ENCODE measurements at places on chromosomes 7 and 10.

DNA sequence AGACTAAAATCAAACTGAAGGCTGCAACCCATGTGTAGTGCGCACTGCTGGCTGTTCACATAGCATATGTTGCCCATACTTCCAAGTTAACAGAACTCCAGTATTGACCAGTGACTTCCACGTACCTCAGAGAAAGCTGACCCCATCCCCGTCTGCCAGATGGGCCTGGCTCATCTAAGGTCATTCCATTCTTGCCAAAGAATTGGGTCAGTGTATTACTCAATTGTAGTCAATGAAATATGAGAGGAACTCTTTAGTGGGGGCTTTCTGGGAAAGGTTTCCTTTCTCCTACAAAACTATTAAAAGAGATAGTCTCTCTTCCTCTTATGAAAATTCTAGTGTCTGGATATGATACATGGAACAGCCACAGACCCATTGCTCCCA lies 238.6 kb downstream of the COBL start:
- no peak for DNase-seq

- no peak for DNase-seq
Measured at GRCh38 chr10:129662426-129662825, 195.4 kb downstream of the MGMT start.

DNA sequence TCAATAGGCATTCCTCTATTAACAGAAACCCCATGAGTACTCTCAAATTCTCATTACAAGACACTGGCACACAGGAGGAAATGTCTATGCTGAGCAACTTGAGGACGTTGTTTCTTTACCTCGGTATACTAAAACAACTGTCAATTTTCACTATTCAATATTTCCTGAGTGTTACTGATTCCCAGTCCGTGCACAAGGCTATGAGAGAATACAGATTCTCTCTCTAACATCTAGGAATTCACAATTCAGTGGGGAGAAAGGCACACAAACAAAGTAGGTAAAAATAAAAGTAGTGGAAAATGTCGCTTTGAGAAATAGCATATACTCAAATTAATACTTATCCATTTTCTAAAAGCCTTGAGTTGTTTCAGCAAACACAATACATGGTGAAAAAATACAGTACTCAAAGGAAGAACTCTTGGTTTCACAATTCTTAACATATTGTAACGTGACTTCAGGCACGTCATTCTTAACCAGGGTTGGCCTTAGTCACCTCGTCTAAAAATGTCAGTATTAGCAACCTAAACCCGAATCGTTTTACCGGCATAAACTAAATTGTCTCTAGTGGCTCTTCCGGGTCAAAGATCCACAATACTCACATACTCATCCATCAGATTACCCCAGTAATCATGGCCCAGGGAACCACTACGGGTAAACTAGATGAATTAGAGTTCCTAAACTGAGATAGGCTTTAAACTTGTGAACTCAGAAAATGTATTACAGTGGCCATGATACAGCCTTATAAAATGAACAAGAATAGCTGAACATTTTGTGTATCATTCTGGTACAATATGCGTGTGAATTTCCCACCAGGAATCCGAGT lies 1.5 kb downstream of the IPMK start:
- DNase-seq, result peak; percentile 36

GRCh38 chr7:35252612-35253459 lies 1.1 kb downstream of the TBX20 start:
- no peak for DNase-seq

GRCh38 chr7:88092676-88092999 lies 127.2 kb downstream of the SRI start:
- DNase-seq, result no peak

- DNase-seq, result no peak
Measured at GRCh38 chr10:10961072-10961471, 56.6 kb upstream of the CELF2 start.

GRCh38 chr7:123763191-123763661 lies 14.4 kb upstream of the WASL start:
- DNase-seq, result no peak

DNA sequence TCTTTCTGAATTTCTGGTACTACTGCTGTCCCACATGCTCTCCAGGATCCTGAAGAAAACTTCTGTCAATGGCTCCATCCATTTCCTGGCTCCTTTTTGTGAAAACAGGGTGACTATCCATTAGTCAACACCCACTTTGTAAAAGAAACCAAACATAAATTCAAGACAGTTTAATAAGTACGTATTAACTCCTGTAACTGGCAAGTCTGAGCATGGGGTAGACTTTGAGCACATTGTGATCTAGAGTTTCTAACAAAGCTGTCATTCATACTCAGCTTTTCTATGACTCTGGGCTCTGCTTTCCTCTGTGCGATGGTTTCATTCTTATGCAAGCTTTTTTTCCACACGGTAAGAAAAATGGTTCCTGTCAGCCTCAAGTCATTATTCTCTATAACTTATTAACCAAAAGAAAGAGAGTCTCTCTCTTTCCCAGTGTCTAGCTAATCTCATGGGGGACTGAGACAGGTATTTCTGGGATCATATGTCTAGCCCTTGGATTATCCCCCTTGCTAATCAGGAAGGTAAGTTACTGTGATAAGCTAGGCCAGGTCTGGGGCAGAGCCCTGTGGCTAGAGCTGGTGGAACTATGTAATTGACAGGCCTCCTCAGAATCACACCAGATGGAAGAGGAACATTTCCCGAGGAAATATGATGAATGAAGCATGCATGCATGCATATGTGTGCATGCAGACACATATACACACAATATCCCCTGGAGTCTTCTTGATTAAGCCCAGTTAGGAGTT lies 98.5 kb downstream of the GNAI1 start:
- DNase-seq, result no peak

DNA sequence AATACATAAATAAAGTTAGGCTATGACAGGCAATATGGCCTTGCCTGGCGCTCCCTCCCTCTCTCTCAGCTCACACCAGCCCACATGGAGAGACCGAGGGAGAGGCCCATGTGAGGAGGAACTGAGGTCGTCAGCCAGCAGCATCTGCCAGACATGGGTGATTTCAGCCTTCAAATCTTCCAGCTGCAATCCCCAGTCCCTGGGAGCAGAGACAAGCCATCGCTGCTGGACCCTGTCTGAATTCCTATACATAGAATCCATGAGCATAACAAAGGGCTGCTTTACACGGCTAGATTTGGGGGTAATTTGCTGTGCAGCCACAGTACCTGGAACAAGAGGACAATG lies 35.6 kb downstream of the ANKRD16 start:
- DNase-seq, result no peak

DNA sequence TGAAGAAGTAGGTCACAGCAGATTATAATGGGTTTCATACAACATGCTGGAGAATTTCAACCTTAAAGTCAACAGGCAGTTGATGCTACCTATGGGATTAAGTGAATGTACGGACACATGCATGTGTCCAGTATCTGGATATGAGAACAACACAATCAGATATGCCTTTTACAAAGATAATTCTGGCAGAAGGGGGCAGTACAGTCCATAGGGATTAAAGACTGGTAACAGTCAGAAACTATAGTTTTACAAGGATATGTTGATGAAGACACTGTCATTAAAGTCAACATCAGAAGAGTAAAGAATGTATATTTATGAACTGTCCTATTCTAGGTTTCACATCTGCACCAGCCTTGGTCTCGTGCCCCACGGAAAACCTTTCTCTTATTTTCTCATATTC lies 41.5 kb downstream of the ANKMY2 start:
- no peak for DNase-seq

DNA sequence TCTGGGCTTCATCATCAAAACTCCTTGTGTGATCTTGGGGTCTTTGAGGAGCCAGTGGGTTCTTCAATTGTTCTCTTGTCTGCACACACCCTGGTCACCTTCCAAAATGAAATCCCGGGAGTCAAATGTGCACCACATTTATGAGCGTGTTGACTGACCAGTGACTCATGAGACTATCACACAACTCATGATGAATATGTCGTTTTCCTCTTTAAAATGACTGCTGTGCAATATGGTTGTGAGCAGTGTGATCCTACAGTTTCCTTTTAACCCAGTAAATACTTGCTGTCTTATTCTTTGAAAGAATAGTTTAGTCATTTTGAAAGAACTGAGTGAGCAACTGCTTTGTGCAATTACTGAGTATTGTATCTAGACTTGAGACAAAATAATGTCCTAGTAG lies 149.2 kb downstream of the DYNC1I1 start:
- DNase-seq, result no peak

DNA sequence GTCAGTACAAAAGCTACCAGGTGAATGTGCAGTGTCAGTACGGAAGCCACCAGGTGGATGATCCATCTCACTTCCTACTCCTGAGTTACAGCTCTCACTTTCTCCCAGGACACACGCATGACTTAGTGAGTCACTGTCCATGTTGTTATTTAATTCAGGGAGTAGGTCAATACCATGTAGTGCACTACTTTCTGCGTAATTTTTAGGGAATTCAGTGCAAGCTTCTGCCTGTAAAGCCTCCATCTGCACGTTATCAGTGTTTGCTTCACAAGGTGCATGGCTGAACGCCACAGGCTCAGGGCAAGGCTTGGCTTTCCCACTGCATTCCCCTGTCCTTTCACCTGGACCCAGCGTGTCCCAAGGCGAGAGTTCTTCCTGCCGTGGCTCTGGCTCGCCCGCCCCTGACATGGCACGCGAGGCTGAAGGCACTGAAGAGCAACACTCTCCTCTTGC lies 59.5 kb downstream of the LARP4B start:
- no peak for DNase-seq

DNA sequence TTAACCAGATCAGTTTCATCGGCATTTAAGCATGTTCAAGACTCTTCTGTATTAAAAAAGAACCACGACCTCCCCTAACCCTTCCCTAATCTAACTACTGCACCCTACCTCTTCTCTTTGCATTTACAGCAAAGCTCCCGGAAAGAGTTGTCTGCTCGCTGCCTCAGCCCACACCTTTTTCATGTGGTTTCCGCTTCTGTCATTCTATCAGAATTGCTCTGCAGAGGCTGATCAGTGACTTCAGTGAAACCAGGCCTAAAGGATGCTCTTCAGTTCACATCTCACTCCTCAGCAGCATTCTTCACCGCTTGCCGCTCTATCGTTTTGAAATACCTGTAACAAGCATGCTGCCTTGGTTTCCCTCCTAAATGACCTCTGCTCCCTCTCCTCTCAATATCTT lies 160.9 kb downstream of the SDK1 start:
- no peak for DNase-seq

All from GM12864 (cell line).